ENCODE measurements at places on chromosomes 11 and 22.

GRCh38 chr22:47153854-47154525 is 391.5 kb downstream of the TBC1D22A start:
- no peak for DNase-seq

DNA sequence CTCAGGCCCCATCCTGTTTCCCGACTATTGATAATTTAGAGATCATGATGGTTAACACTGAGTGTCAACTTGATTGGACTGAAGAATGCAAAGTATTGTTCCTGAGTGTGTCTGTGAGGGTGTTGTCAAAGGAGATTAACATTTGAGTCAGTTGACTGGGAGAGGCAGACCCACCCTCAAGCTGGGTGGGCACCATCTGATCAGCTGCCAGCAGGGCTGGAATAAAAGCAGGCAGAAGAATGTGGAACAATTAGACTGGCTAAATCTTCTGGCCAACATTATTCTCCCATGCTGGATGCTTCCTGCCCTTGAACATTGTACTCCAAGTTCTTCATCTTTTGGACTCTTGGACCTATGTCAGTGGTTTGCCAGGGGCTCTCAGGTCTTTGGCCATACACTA is 1170.0 kb upstream of the CNTN5 start:
- no peak for DNase-seq

DNA sequence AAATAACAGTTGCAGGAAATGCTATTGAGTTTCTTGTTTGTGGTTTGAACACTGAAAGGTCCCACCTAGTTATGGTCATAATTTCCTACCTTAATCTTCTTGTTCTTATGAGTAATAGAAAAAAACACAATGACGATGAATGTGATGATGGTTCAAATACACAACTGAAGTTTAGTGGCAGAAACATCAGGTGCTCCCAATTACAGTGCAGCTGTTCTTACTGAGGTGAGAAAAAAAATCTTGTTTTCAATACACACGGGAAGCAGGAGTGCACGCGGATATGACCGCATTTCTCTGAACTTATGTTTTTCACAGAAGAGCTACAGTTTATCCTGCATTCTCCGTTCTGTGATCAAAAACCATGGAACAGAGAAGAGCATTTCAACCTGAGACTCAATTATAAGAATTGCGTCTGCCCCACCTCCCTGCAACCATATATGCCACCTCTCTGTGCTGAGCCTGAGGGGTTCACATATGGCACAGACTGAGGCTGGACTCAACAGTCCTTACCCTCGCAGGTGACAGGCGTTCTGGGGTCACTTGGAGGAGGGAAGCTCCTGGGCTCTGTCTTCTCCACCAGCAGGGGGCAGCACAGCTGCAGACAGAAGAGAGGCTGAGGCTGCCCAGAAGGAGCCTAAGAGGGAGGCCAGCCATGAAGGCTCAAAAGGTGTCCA is 99.7 kb upstream of the IGLL5 start:
- DNase-seq: peak; percentile 50

GRCh38 chr22:36184433-36185025 is 17.1 kb downstream of the APOL4 start:
- DNase-seq: no peak

GRCh38 chr11:37560346-37560745 is 962.3 kb upstream of the RAG2 start:
- DNase-seq: no peak

DNA sequence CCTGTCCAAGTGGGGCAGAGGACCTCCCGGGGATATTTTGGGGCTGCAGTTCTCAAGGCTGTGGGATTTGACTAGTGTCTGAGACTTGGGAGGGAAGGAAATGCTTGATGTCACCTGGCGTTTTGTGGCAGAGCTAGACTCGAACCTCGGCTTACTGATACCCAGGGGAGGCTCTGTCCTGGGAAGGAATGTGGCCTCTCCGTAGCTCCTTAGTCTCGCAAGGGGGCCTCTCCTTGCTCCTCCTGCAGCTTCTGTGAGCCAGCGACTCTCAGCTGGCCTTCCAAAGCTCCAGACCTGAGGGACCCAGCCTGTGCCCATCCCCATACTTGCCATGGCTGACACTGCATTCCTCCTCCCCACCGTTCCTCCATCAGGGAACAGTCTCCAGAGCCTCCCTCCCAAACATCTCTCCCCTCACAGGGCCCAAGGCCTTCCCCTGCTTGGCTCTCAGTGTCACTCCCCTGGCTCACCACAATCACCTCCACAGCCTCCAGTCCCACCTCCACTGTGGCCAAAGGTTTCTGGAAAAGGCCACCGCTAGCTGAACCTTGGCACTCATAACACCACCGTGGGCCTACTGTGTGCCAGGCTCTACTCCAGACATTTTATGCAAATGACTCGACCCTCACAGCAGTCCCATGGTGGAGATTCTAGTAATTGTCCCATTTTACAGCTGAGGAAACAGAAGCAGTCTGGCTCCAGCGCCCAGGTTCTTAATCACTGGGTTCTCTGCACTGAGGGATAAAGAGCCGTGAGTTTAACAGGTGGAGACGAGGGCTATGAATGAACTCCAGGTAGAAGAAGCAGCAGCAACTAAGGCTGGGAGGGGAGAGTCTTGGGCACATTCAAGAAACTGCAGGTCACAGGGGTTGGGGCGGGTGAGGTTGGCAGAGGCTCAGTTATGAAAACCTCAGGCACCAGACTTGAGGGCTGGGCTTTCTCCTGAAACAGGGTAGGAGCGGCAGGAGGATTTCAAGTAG is 12.1 kb downstream of the P2RY2 start:
- no peak for DNase-seq

GRCh38 chr11:116773203-116774097 is 663 bp upstream of the BUD13 start:
- DNase-seq: no peak

DNA sequence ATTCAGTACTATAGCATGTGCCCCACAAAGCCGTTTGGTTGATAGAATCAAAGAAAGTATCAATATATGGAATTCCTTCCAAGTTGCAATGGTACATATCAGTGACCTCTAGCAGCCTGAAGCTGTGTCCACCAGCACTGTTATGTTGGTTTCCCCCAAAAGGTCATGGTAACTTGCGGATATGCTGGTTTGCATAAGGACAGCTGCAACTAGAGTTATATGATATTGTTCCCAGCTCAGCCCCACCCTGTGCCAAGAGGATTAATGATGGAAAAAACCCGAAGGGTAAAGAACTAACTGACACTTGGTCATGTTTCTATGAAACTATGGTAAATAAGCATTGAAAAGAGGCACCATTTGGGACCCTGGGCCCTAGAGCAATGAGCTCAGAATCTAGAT is 93.5 kb downstream of the PDHX start:
- DNase-seq: no peak

GRCh38 chr11:83511646-83512045 is 225.5 kb upstream of the CCDC90B start:
- no peak for DNase-seq

- no peak for DNase-seq
Observed at GRCh38 chr11:67999704-68000103, 4.2 kb downstream of the UNC93B1 start.

GRCh38 chr22:37079668-37080171 is 28.2 kb downstream of the KCTD17 start:
- peak; percentile 57 for DNase-seq

- DNase-seq: no peak
Observed at GRCh38 chr11:10436224-10436623, 18.8 kb upstream of the AMPD3 start.

DNA sequence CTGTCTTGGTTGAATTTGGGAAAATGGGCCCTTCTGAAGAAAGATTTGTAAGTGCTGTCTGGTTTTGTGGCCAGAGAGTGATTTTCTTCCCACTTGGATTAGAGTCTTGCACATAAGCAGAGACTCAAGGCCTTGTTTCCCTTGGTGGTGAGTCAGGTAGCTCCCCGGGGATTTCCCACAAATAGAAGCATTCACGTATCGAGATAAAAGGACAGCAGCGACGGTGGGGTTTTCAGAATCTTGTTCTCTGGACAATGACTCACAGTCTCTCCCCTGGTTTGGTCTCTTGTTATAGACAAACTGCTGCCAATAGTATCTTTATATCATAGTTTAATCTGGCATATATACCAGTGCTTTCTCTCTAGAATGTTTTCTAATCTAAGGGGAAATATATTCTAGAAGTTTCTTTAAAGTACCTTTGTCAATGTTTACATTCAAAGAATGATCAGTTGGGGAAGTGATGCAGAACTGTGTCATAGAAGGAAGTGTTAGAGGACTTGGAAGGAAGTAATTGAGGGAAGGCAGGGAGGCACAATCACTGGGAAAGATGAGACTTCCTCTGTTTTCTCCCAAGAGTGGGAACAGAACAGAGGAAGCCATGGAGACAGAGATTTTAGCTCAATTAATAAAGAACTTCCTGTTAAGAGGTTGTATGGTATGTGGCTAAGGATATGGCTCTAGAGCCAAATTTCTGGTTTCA is 18.1 kb downstream of the POLA2 start:
- DNase-seq: peak; percentile 21

DNA sequence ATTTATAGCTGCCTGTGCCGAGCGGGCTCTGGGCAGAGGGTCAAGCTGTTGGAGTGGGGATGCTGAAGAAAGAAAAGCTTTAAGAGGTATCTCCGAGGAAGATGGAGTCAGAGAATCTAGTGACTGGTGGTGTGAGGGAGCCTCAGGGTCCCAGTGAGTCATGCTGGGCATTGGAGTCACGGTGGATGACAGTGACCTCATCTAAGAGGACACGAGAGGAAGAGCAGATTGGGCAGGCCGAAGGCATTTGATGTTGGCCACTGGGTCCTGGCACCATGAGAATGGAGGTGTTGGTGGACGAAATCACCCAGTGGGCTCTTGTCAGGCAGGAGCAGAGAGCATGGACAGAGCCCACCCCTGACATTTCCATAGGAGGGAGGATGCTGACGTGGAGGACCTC is 68.4 kb downstream of the TBC1D22A start:
- no peak for DNase-seq

GRCh38 chr22:17097062-17097461 is 12.3 kb downstream of the IL17RA start:
- no peak for DNase-seq

- DNase-seq: peak; percentile 27
Observed at GRCh38 chr22:23376256-23376655, 195.9 kb downstream of the BCR start.
